ENCODE measurements at places on chromosomes 2 and 18. TPM values are rescaled to one million over a fixed set of nuclear protein-coding genes. Genes with fewer than 3 reads are reported as not detected.

The BUB1 gene
- 266 TPM for total RNA-seq

The EIF5B gene
- 26.8 TPM for total RNA-seq

The GPR155 gene
- 0.37 TPM for total RNA-seq

The EN1 gene
- not detected for total RNA-seq

The CIB4 gene
- not detected for total RNA-seq

The MROH2A gene
- not detected for total RNA-seq

The MAL gene
- not detected for total RNA-seq

The ALPP gene
- total RNA-seq: not detected

The UNC80 gene
- 0.93 TPM for total RNA-seq

The NYAP2 gene
- total RNA-seq: 0.07 TPM

The FBXO48 gene
- 2.9 TPM for total RNA-seq

The SALL3 gene
- 36.5 TPM for total RNA-seq

The GTF2A1L gene
- total RNA-seq: 1.6 TPM

The UGT1A8 gene
- total RNA-seq: not detected

The LYPD1 gene
- total RNA-seq: 5.3 TPM

The CENPA gene
- total RNA-seq: 42.8 TPM

The PSTPIP2 gene
- 4.3 TPM for total RNA-seq

The SLC4A5 gene
- 2.0 TPM for total RNA-seq

The SETBP1 gene
- 12.0 TPM for total RNA-seq

The ADAM23 gene
- 17.2 TPM for total RNA-seq

The HOXD3 gene
- not detected for total RNA-seq

The ALPI gene
- not detected for total RNA-seq

The PLCD4 gene
- total RNA-seq: 1.1 TPM

The SOWAHC gene
- total RNA-seq: 7.2 TPM

The LAMA3 gene
- 0.47 TPM for total RNA-seq

The TNFAIP6 gene
- total RNA-seq: not detected

The C2orf80 gene
- not detected for total RNA-seq
